ENCODE measurements at places on chromosomes 16 and 17.

DNA sequence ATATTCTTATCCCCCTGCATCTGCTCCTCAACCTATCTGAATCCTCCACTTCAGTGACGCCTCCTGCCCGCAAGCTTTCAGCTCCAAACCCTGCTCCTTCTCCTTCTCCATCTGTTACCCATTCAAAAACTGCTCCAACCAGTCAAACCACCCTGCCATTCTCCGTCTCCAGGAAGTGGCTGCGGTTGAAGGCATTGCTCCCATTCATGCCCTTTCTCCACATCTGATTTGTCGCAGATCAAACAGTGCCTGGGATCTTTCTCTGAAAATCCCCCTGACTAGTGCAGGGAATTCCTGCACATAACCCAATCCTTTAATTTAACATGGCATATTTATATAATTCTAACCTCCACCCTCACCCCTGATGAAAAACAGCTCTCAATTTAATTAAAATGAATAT lies 56.3 kb downstream of the SLFN5 start:
- no peak for DNase-seq

DNA sequence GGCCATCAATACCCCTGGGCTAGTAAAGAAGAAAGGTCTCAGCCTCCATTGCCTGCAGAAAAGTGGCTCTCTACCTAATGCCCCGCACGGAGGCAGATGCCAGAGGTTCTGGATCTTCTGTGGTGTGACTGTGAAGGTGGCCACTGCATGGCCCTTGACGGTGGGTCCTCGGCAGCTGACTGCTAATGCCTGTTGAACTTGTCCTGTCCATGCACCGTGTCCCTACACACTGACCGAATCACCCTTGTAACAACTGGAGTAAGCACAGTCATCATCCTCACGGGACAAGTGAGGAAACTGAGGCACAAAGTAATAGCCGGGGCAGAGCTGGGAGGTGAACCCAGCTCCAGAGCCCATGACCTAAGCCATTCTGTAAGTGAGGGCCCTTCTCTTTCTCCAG lies 48.8 kb downstream of the MYH11 start:
- no peak for DNase-seq

DNA sequence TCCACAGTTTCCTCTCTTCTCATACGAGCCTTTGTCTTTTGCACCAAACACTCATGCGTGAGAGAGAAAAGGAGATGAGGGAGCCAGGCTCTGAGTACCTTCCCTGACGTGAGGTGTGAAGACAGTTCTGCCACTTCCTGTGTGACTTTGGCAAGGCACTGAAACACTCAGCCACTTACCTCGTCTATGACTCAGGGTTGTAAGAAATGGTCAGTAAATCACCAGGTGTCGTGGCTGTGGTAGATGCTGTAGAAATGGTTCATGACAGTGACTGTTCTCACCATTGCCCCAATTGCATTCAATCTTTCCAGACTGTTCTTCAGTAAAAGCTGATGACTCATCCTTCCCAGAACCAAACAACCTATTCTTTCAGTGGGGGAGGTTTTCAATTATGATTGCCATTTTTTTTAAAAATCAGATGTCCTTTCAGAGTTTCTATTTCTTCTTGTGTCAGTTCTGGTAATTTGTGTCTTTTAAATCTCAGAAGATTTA lies 49.2 kb upstream of the CBFA2T3 start:
- no peak for DNase-seq

DNA sequence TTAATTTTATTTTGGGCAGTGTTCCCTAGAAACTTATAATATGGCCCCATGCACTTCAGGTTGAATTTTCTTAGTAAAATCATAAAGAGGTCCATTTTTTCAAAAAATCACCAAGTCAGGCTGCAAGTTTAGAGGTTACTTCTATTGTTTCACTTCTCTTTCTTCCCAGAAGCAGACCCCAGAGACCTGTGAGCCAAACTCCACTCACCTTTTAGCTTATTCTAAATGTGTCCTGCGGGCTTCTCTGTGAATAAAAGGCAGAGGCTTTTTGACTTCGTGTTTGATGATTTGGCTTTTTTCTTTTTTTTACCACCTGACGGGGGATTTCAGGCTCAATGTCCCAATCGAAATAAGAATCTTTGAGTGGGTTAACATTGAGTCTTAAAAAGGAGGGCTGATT lies 7.4 kb downstream of the PRKCB start:
- DNase-seq: no peak

DNA sequence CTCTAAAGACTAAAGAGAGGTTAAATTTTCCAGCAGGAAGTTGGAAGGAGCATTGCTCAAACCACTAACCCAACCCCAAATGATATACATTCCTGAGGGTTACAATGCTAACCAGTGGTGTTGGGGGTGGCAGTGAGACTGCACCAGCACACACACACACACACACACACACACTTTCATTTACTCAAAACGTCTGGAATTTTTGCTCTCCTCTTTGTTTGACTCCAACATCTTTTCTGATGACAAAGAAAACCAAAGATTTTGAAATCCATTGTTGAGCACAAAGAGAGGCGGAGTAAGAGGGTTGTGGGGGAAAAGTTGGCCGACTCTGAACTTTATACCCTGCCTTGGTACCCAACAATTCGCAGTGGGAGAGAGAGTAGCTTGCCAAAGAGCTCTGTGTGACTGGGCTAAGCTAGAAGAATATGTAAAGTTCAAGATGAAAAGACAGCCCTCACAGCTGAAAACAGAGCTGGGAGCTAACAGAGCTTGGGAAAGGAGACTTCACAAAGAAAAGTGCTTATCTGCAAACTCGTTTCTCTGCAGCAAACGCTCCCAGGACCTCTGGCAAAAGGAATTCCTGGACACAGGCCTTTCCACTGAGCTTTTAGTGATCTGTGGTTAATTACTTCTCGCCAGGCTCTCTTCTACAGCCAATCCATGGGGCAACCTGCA lies 426.0 kb upstream of the CDH11 start:
- no peak for DNase-seq

GRCh38 chr16:55323637-55324271 lies at the start of gene IRX6:
Gene IRX6, plus strand, starts transcription at chr16:55324203. Its CDS starts 889 bp downstream, at chr16:55325092.
- no peak for DNase-seq

GRCh38 chr17:28811651-28812090 lies 30.9 kb downstream of the FAM222B start:
- no peak for DNase-seq

DNA sequence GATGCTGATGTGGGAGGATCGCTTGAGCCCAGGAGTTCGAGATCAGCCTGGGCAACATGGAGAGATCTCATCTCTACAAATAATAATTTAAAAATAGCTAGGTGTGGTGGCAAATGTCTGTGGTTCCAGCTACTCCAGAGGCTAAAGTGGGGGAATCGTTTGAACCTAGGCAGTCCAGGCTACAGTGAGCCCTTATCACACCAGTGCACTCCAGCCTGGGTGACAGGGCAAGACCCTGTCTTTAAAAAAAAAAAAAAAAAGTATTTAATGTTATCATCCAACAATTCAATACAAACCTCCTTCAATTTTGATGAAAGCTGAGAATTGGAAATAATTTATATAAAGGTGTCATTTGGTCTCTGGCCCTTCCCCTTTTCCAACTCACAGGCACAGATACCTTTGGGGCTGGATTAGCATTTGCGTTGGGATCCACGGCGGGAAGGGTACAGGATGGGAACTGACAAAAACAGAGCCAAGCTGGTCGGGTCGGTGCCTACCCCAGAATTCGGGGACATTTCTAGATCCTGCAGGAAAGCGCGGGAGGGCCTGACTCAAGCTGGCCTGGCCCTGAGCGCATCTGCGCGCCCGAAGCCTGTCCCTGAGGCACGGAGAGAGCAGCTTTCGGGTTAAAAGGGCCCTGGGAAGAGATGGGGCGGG lies 860 bp upstream of the DCAF7 start:
- no peak for DNase-seq

DNA sequence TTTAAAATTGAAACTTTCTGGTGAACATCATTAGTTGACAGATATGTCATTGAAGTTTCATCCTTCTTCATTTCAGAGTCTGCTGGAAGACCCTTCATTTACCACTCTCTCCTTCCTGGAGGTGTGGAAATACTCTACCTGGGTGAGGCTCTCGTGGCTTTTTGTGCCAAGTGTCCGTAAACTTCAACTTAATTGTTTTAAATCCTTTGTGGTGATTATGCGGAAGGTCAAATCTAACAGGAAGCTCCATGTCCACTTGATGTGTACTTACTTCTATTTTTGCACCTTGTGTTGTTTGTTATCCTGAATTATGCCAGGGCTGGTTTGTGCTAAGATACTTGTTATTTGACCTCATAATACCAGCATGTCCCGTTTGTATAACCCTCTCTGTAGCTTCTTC lies 129.2 kb downstream of the WWOX start:
- no peak for DNase-seq

DNA sequence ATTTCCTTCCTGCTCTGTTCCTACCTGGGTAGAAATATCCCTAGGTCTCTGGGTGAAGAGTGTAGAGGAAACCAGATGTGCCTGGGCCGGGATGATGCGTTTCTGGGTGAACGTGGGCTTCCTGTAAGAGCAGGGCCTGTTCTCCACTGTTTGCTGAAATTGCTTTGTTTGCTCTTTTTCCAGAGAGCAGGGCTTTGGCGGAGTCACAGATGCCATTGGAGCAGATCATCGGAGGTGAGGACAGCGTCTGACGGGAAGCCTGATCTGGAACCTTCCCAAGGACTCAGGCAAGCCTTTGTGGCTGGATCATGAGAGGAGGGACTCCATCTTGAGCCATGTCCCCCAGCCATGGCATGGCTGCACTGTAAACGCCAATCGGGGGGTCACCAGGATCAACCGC lies 15.4 kb downstream of the DHODH start:
- no peak for DNase-seq

GRCh38 chr16:66273053-66273452 lies 93.4 kb upstream of the CDH5 start:
- no peak for DNase-seq

- DNase-seq: no peak
These were observed 47.7 kb upstream of the LCMT1 start for GRCh38 chr16:25063865-25064264.

- DNase-seq: no peak
These were observed 129 bp downstream of the IRX5 start for GRCh38 chr16:54930869-54931119.

DNA sequence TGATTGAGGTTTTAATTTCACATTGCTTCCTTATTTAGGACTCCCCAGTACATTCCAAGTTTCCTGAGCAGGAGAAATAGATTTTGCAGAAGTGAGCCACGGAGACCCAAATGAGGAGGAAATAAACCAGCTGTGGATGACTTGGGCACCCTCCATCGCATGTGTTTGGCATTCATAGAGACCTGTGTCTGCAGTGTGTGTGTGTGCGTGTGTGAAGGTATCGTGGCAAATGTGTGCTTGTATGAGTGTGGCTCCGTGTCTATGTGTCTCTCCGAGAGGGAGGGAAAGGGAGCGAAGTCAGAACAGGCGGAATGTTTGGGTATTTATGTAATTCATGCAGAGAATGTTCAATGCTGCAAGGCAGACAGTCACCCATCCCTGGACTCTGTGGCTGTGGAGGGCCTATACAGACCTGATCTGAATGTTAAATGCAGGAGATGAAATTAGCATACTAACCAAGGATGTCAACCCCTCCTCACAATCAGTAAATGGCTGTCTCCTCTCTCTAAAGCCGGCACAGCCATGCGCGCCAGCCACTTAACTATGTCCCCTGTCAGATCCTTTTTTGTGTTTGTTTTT lies 186.0 kb upstream of the ZFHX3 start:
- DNase-seq: no peak

GRCh38 chr16:75573955-75574354 lies 7.8 kb downstream of the GABARAPL2 start:
- DNase-seq: no peak

DNA sequence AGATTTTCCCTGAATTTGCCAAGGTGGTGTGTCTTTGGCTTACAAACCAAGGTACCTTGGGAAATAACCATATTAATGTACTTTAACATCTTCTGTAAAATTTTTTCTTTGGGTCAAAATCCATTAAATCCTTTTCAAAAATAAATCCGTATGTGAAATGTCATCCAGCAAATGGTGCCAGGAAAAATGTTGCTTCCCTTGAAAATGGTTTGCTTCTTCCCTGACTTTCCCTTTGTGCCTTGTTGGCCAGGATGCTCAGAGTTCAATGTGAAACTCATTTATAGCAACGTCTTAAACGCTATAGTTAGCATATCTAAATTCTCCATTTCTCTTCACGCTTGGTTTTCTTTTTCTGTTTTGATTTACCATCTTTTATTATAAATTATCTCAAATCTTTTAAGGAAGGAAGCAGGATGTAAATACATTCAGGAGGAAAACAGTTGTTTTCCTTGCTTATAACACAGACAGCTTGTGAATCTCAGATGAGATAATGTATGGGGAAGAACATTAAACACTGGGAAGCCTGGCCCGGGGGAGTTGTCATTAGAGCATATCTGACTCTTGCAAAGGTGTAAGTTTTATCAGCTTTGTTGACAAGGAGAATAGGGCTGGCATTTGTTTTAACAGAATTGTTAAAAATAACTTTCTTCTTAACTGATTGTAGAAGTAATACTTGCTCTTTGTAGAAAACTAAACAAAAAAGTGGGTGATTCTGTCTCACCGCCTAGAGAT lies 42.1 kb downstream of the GPRC5B start:
- no peak for DNase-seq

DNA sequence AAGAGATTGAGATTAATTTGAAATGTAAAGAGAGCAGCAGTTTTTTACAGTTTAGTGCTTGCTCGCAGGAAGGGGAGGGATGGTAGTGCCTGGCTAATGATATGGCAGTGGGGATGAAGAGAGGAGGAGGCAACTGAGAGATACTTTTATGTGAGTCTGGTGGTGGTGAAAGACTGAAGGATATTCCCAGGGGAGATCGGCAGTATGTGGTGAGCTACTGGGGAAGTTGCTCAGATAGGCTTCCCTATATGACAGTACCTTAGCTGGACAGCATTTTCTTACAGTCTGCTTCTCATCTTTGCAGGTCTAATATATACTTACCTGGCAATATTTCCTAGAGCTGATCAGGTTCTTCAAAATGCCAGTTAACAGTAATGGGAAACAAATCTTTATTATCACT lies 8.6 kb downstream of the CEP95 start:
- DNase-seq: no peak

GRCh38 chr16:20743591-20743990 lies 2.0 kb upstream of the THUMPD1 start:
- no peak for DNase-seq

- no peak for DNase-seq
These were observed 609 bp upstream of the FXR2 start for GRCh38 chr17:7615265-7615747.

DNA sequence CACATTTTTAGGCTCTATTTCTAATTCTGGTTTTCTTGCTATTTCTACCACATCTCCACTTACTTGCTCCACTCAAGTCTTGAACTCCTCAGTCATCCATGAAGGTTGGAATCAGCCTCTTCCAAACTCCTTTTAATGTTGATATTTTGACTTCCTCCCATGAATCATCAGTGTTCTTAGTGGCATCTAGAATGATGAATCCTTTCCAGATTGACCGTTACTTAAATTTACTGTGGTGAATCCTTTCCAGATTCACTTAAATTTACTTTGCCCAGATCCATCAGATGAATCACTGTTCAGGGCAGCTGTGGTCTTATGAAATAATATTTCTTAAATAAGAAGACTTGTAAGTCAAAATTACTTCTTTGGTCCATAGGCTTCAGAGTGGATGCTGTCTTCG lies 32.4 kb downstream of the CLTC start:
- DNase-seq: no peak

Measured in NCI-H1048 (cell line).